ENCODE measurements at places on chromosomes 1 and 21.

- DNase-seq: no peak
These were observed 53.4 kb downstream of the TBX15 start for GRCh38 chr1:118934706-118935105.

- no peak for DNase-seq
These were observed 10.5 kb downstream of the SERINC2 start for GRCh38 chr1:31423418-31423947.

DNA sequence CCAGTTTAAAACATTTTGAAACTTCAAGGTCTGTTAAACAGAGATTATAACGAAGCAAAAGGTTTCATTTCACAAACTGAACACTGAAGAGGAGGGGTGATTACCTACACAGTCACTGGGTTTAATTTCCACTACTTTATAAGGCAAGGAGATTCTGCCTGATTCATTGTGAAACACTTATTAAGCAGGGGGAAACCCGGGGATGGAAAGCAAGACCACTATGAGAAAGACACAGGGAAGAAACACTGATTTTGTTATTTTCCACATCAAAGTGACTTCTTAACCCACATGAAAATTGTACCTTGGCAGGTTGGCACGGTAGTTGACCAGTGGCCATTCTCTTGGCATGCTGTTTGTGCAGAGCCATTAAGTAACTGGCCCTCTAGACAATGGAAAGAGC lies 8.1 kb upstream of the F5 start:
- no peak for DNase-seq

DNA sequence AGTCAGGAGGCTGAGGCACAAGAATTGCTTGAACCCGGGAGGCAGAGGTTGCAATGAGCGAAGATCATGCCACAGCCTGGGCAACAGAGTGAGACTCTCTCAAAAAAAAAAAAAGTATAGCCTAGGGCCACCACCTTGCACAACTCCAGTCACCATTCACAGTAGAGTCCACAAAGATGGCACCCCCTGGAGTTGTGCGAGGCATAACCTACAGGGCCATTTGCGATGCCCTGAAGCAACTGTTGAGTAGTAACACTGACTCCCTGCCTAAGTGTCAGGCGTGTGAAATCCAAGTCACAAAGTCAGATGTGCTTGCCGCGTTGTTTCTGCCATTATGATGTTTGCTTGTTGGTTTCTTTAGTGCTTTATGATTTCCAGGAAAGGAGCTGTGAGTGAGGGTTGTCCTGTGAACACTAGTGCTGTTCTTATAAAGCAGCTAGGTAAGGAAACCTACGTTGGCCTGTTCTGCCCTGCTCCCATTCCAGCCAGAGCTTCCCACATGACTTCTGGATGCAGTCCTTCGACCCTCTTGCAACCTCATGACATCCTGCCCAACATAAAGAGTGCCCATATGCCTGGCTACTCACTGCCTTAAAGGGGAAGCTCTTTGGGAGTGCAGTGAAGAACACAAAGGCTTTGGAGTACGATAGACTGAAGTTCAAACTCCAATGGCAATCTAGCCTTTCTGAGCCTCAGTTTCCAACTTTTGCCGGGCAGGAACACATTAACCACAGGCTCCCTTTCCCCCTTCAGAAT lies 29.8 kb downstream of the FHAD1 start:
- no peak for DNase-seq

- no peak for DNase-seq
These were observed 330.1 kb downstream of the PLPP3 start for GRCh38 chr1:56249234-56249633.

DNA sequence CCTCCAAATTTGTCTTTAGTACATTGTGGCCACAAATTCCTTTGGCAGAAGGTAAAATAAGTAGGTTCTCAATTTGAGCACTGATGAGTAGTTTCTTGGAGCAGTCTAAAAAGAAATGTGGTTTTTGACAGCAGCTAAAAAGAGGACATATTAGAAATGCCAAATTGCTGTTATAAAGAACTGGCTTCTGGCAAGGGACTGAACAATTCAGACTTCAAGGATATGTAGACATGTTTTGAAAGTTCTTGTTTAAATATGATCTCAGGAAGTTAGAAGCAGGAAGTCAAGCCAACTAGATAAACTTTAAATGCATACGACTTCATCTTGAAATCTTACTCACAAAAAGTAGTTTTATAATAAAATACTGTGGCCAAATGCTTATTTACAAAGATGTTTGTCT lies 18.8 kb downstream of the C1orf52 start:
- no peak for DNase-seq

- DNase-seq: no peak
These were observed 567.9 kb downstream of the DPYD start for GRCh38 chr1:97352936-97353382.

DNA sequence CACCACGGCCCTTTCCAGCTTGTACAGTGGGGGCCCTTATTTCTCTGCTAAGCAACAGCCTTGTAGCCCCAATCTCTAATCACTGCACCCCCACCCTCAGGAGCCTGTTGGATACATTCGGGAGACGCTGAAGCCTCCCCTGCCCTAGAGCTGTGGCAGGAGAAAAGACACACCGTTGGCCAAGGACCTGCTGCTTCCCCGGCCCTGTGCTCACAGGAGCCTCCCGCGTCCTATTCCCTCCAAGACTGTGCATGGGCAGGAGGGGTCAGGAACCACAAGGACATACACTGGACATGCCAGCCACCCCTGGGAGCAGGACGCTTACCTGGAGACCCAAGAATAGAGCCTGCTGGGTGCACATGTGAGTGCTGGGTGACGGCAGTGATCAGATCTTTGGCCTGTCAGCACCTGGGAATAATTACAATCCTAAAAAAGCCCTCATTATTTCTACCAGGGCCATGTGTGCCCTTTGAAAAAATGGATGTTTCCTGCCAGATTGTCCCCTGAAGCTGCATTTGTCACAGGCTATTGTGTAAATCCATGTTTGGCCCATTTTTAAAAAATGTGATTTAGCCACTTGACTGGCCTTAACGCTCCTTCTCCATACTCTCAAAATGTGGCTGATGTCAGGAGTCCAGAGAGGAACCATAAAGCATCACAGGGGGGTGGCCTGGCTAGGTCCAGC lies 590.6 kb downstream of the MATN1 start:
- no peak for DNase-seq

GRCh38 chr1:175120511-175120910 lies 52.9 kb downstream of the TNN start:
- no peak for DNase-seq

- peak; percentile 39 for DNase-seq
These were observed 39.2 kb downstream of the ABCA4 start for GRCh38 chr1:94081566-94082344.

DNA sequence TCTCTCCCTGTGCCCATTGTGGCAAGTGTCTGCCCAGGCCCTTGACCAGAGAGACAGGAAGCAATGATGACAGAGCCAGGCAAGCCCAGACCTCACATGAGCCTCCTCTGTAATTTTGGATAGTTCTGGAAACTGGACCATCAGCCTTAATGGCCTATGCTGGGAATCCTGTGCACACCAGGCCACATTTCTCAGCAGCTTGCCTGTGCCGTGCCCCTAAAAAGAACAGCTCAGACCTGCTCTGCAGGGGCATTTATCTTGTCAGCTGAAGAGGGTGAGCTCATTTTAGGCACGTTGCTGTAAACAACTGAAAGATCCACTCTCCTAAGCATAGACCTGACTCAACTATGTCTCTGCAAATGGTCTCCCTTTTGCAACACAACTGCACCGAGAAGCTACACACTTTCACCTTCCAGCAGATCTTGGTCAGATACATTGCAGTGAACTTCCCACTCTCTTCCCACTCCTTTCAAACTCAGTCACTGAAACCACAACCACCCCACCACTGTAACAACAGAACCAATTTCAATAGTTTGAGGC lies 53.5 kb upstream of the BACH1 start:
- no peak for DNase-seq

GRCh38 chr1:29119121-29119929 lies 4.4 kb downstream of the TMEM200B start:
- no peak for DNase-seq

GRCh38 chr21:25402134-25402961 lies 204.9 kb downstream of the MRPL39 start:
- DNase-seq: no peak

- no peak for DNase-seq
These were observed 7.1 kb downstream of the IFI44L start for GRCh38 chr1:78627321-78627720.

GRCh38 chr1:68294367-68295066 lies 62.2 kb upstream of the WLS start:
- no peak for DNase-seq

- DNase-seq: no peak
These were observed 418.8 kb downstream of the DISC1 start for GRCh38 chr1:232045139-232045994.

DNA sequence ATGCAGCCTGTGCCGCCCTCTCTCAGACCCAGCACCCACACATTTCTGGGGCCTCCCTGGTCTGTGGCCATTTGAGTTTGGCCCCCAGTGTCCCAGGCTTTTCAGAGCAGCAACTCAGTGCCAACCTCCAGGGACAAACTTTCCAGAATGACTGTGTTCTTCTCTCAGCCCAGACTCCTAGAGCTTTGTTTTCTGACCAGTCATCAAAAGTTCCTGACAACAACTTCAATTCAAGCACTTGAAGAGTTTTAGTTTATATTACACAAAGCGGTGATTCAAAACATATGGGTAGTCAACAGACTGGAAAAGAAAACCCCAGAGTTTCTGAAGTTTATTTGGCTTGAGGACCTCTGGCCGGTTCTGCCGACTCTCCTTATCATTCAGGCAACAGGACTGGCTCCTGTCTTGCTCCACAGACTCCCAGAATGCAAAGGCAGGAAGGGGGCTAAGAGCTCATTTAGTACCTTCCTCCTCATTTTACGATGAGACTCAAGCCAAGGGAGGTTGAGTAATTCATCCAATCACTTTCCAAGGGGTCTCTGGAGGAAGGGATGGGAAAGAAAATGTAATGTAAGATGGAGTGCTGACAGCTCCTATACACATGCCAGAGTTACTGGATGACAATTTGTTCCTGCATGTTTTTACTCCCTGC lies 27.0 kb upstream of the TIAM1 start:
- DNase-seq: no peak

DNA sequence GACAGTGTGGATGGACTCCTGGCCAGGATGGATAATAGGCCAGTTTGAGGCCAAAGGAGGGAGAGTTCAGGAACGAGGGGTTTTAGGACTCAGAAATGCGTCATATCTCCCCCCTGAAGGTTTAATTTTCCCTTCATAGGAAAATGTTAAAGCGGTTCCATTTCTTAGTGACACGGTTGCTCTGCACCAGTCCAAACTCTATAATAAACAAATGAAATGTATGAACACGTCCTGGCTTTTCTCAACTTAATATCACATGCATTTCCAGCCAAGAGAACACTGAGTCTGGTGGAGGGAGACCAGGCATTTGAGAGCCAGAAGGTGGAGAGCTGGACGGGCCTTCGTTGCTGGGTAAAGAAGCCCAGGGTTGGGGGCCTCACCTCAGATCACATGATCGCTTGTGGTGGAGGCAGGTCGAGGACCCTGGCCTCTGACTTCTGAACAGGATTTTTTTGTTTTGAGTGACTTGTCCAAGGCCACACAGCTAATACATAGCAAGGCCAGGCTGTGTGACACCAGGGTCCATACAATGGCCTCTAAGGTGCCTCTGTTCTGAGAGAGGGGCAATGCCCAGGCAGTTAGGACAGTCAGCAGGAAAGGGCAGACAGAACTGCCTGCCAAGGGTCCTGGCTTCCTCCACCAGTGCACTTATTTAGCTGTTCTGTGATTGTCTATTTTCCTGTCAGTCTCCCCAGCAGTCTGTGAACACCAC lies 11.4 kb downstream of the SLC1A7 start:
- DNase-seq: no peak

DNA sequence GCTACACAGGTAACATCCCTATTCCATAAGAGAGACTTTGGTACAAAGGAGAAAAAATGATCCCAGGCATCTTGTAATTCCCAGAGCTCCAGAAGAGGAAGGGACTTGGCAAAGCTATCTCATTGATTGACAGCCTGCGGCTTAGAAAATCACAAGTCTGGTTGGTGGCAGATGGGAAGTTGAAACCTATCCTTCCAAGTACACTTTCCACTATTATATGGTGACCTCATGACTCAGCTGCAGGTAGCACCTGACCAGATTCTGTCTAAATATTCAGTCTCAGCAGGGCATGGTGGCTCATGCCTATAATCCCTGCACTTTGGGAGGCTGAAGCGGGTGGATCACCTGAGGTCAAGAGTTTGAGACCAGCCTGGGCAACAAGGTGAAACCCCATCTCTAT lies 89.9 kb downstream of the TIAM1 start:
- no peak for DNase-seq

GRCh38 chr1:56817716-56818463 lies 1.3 kb downstream of the FYB2 start:
- no peak for DNase-seq

- DNase-seq: no peak
These were observed 26.4 kb downstream of the LHX4 start for GRCh38 chr1:180256341-180257027.

- DNase-seq: no peak
These were observed 78.5 kb downstream of the FHAD1 start for GRCh38 chr1:15325375-15326085.

DNA sequence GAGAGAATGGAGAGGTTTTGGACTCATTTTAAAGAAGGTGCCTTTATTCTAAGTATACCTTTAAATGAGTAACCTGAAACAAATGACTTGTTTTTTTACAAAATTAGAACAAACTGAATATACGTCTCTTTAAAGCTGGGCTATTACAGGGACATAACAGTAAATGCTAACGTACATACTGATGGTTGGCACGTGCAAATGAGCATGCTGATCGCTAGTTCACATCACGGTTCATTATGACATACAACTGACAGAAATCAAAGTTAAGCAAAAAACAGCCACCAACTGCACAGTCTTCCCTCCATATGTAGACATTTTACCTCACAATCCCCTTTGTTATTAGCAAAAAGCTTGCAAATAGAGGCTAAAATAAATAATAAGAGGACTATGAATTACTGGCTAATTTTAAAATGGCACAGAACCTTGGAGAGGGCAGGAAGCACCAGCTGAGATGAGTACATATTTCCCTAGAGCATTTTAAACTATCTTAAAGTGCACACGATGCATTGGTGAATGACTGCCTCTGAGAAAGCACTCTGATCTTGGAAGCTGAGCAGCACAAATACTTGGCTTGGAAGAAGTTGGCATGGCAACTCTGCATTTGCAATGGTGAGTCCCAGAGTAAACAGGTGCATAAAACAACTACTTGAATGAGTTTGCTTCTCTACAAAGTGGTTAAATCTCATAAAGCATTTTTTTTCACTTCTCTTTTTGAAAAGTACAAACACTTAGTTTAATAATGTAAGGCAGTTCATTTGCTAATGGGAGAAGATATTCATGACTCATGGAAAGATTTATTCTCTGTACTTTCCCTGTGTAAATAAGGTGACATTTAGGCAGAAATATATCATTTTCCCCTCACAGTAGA lies 204.7 kb downstream of the LHX8 start:
- DNase-seq: no peak

GRCh38 chr1:116997066-116997465 lies 4.5 kb upstream of the CD101 start:
- peak; percentile 77 for DNase-seq

GRCh38 chr21:26167593-26167992 lies 3.0 kb downstream of the APP start:
- no peak for DNase-seq

- DNase-seq: peak; percentile 76
These were observed 11.8 kb upstream of the RAB3B start for GRCh38 chr1:52002038-52002917.
